Naive thymus-derived CD8-positive, alpha-beta T cell (primary cell): ENCODE measurements at places on chromosomes 4 and X. TPM values are rescaled to one million over a fixed set of nuclear protein-coding genes. Genes with fewer than 3 reads are reported as not detected.

DNA sequence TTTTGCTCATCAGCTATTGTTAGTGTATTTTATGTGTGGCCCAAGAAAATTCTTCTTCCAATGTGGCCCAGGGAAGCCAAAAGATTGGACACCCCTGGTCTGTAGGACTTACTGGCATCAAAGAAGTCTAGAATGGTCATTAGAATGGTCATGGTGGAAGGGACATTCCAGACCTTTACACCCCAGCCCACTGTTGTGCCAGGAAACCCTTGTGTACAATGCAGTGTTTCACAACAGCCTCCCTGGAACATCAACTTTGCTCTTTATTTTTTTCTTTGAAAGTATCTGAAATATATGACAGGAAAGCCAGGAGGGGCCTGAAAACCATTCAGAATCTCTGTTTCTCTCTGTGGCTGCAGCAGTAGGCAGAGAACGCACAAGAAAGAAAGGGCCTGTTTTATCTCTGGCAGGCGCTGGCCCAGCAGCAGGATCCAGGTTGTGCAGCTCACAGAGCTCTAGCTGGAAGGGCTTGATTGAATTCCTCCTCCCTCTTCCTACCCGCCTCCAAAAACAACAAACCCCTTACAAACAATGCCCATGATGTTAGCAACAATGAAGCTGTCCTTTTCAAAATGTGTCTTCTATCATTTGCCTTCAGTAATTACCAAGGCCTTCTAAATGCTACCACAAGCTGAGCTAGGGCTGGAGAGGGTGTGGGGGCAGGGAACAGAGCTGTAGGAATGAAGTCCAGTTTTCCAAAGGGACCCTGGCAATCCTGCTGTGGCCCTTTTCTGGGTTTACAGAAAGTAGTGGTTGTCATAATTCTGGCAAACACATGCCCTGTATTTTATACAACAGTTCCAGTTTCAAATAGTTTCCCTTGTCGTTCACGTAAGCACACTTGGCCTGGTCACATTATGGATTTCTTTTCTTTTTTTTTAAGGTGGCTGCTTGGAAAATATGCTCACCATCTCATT, 32.3 kb upstream of the TFDP3 start:
- no peak for DNase-seq
- no peaks in the 10 kb centered on the region for H3K27me3 ChIP-seq
- no peaks in the 10 kb centered on the region for H3K36me3 ChIP-seq
- no peaks in the 10 kb centered on the region for H3K4me1 ChIP-seq
- H3K4me3 ChIP-seq = no peak overlapping the region

DNA sequence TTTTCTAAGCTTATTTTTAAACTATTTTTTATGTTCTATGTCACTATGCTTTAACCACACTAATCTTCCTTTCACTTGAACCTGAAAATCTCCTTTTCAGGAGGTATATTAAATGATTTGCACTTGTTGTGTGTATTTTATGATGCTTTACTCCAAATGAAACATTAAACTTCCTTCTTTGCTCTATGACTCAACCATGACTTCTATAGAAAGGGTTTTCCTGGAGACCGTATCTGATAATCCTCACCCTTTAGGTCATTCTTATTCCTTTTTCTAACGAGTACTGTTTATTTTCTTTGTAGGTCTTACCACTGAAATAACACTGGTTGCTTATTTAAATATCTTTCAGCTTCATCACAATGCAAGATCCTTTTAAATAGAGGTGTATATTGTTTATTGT, 1163.2 kb downstream of the PCDH18 start:
- DNase-seq = no peak
- H3K4me3 ChIP-seq = no peak overlapping the region
- H3K27ac ChIP-seq = no peak overlapping the region
- no peaks in the 10 kb centered on the region for H3K27me3 ChIP-seq
- H3K36me3 ChIP-seq = no peaks in the 10 kb centered on the region

DNA sequence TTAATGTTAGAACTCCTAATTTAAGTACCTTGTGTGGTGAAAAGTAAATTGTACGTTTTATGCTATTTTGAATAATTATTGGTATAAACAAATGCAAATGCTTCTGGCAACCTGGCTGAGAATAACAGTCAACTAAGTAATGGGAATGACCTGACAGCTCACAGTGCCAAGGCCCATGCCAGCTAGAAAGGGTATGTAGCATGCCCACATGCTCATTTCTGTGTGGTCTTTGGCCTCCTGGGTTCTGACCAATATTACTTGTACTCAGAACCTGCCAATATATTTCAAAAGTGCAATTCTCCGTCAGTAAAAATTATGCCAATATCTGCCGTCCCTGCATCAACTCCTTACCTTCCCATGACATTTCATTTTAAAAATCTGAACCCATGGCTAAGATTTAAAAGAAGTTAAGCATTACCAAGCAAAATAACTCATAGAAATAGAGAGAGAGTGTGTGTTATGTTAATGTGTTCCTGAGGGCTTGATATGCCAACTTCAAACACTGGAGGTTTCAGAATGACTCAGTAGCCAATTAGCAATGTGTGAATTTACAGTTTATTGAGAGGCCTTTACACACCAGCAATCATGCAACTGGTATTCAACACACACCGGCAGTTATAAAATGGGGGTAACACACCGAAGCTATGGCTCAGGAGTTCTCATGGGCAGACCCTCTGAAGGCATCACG, 820.8 kb downstream of the FSTL5 start:
- H3K27me3 ChIP-seq = no peaks in the 10 kb centered on the region
- no peaks in the 10 kb centered on the region for H3K4me1 ChIP-seq
- H3K27ac ChIP-seq = no peak overlapping the region

GRCh38 chrX:124344246-124344645, 2.1 kb upstream of the SH2D1A start:
- peaks cover 57% of the 10 kb centered on the region for H3K4me1 ChIP-seq
- H3K4me3 ChIP-seq = peak overlapping the region; percentile 3
- peak overlapping the region; percentile 87 for H3K27ac ChIP-seq
- H3K36me3 ChIP-seq = no peaks in the 10 kb centered on the region
- no peak for DNase-seq

GRCh38 chr4:15711762-15712161, 8.9 kb downstream of the BST1 start:
- no peak for DNase-seq
- H3K4me1 ChIP-seq = no peaks in the 10 kb centered on the region
- H3K36me3 ChIP-seq = no peaks in the 10 kb centered on the region

The CTAG1A gene
- total RNA-seq = not detected

GRCh38 chr4:124334119-124334518, 378.4 kb downstream of the ANKRD50 start:
- H3K4me3 ChIP-seq = no peak overlapping the region
- peaks cover 3% of the 10 kb centered on the region for H3K27me3 ChIP-seq
- H3K36me3 ChIP-seq = no peaks in the 10 kb centered on the region
- DNase-seq = no peak
- no peaks in the 10 kb centered on the region for H3K4me1 ChIP-seq
- H3K27ac ChIP-seq = no peak overlapping the region

DNA sequence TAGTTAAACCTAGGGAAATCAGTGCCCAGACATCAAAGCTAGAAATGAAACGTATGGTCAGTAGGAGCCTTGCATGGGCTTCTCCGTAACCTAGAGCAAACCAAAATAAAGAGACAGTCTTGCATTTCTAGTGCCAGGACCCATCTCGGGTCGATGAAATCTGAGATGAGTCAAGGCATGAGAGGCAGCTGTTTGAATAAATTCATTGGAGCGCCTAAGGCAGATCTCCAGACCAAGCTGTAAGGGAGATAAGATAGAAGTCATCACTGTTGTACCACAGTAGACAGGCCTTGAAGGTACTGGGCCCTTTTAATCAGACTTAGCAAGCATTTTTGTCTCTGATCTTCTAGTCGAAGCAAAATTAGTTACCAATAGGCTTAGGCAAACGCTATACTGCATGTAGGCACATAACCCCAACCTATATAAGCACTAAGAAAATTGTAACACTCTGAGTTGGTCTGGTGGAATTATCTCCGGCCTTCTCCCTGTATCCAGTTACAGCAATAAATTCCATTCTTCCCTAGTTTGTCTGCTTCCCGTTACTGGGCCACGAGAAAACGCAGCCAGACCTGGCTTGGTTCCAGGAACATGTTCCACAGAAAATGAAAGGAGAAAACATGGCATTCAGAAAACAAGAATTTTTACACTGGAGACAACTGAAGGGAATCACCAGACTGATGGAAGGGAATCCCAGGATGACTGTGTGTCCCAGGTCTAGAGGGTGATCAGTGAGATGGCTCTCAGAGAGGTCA, 21.1 kb upstream of the PAPSS1 start:
- no peak for DNase-seq
- H3K27ac ChIP-seq = no peak overlapping the region
- H3K4me3 ChIP-seq = no peak overlapping the region
- no peaks in the 10 kb centered on the region for H3K36me3 ChIP-seq
- peaks cover 1% of the 10 kb centered on the region for H3K27me3 ChIP-seq

DNA sequence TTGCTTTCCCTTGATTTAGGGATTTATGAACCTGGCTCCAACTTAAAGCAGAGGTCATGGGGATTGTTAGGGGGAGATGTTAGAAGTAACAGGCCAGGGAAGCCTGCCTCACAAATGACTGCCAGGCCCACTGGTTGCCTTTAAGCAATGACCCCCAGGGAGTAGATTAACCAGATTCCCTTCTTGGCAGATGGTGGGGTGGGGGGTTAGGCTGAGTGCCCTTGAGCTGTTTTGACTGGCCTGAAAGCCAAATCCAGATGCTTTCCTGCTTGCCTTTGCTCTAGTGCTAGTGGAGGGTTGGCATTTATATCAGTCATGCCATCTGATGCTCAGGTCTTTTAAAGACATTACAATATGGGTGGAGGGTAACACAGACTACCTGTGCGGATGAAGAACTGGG, 128.1 kb downstream of the TMEM164 start:
- no peaks in the 10 kb centered on the region for H3K4me1 ChIP-seq
- H3K36me3 ChIP-seq = peaks cover 2% of the 10 kb centered on the region
- no peaks in the 10 kb centered on the region for H3K27me3 ChIP-seq
- H3K4me3 ChIP-seq = no peak overlapping the region
- no peak overlapping the region for H3K27ac ChIP-seq

The GTPBP6 gene
- 101 TPM for total RNA-seq

GRCh38 chrX:20116577-20117240, at the start of gene MAP7D2:
MAP7D2 (minus strand) TSS chrX:20116907; CDS start chrX:20116879, 28 bp downstream.
- no peaks in the 10 kb centered on the region for H3K4me1 ChIP-seq
- H3K27ac ChIP-seq = no peak within 1 kb of the TSS
- no peak for DNase-seq

DNA sequence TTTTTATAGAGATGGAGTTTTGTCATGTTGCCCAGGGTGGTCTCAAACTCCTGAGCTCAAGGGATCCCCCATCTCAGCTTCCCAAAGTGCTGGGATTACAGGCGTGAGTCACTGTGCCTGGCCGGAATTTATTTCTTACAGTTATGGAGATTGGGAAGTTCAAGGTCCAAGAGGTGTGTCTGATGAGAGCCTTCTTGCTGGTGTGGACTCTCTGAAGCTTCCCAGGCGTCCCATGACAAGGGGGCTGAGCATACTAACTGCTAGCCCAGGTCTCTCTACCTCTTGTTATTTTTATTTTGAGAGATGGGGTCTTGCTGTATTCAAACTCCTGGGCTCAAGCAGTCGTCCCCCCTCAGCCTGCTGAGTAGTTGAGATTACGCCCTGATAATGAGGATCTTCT, 2.9 kb upstream of the NSD2 start:
- no peak for DNase-seq
- no peaks in the 10 kb centered on the region for H3K36me3 ChIP-seq
- no peak overlapping the region for H3K4me3 ChIP-seq
- H3K27me3 ChIP-seq = no peaks in the 10 kb centered on the region
- H3K4me1 ChIP-seq = peaks cover 32% of the 10 kb centered on the region

DNA sequence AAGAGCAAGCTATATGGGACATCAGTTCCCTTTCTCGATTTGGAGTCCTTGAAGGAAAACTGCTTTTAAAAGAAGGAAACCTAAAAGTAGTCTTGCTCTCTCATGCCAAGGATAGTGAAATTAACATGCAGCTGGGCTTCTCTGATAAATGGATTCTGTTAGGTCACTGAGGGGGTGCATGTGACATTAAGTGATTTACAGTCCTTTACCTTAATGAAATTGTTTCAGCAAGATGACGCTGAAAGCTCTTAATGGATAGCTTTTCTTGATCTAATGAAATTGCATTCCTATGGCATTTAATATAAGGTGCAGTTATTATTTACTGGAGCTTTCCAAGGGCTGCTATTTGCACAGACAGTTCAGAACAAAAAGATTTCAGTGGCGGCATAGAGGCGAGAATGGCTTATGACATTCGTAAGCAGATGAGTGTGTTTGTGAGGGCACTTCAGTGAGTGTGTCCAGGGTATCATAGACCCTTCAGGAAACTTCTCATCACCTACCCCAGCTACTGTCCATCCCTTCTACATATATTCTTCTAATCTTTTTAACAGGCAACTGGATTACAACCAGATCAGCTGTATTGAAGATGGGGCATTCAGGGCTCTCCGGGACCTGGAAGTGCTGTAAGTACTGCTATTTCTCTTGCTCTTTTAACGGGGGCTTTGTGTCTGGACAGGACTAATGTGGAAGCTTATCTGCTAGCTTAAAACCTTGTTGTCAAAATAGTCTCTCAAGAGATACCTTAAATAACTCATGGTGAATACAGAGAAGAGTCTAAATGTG, 219.9 kb upstream of the PACRGL start:
- H3K27me3 ChIP-seq = no peaks in the 10 kb centered on the region
- H3K36me3 ChIP-seq = no peaks in the 10 kb centered on the region
- no peak for DNase-seq
- H3K4me1 ChIP-seq = no peaks in the 10 kb centered on the region
- H3K27ac ChIP-seq = no peak overlapping the region

The NUP54 gene
- total RNA-seq = 59.9 TPM

DNA sequence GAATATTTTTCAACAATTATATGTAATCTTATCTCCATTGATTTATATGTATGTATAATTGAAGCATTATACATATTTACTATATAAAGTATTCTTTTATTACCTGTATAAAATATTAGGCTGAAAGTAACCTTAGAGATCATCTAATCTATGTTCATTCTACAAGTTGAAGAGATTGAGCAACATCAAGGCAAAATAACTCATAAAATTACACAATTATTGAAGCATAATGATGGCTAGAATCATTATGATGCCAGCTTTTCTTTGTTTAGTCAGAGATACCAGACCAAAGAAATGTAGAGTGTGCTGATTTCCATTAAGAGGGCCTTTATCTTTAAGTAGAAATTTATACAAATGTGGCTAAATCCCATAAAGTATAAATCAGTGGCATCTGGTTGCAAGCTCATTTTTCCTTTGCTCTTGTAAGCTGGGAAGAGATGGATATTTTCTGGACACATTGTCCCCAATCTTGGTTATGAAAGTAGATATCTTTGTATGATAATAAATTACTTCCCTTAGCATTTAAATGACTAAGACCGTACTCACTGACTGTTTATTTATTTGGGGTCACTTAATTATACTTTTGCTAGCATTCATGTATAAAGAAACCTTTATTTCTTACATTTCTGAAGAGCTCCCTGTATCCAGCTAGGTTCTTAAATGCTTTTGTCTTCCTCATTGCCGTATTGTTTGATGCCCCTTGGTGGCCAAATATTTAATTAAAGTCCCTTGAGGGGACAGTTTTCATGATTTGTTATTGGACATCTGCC, 339.8 kb downstream of the PCDH7 start:
- H3K27ac ChIP-seq = no peak overlapping the region
- H3K4me1 ChIP-seq = no peaks in the 10 kb centered on the region
- DNase-seq = no peak
- H3K4me3 ChIP-seq = no peak overlapping the region
- H3K36me3 ChIP-seq = no peaks in the 10 kb centered on the region
- no peaks in the 10 kb centered on the region for H3K27me3 ChIP-seq
